Suppressor macrophage treated with lipopolysaccharide for 1 hour (primary cell): ENCODE measurements at places on chromosomes 1 and 21.
A peak's percentile ranks its signal among the peaks of the same experiment; 100 is the strongest.

- DNase-seq: peak; percentile 73
These were observed 5.8 kb downstream of the VWA1 start for GRCh38 chr1:1441002-1441888.

DNA sequence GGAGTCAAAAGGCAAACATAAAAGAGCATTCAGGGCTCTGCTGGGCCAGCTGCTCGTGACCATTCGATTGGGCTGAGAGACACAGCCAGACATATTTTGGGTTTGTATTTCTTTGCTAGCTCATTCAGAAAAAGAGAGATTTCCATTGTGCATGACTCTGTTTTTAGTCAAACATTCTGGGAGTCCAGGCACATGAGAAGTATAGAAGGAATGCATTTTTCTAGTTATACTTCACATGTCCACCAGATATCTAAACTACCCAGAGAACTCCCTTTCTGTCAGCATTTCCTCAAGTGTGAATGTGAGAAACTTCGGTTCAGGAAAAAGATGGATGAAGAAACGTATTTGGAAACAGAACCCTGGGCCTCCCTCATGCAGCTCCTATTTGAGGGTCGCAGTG lies 6.3 kb upstream of the KCNE1 start:
- DNase-seq: no peak

- DNase-seq: no peak
These were observed 17.1 kb upstream of the ACBD3 start for GRCh38 chr1:226203655-226204054.

DNA sequence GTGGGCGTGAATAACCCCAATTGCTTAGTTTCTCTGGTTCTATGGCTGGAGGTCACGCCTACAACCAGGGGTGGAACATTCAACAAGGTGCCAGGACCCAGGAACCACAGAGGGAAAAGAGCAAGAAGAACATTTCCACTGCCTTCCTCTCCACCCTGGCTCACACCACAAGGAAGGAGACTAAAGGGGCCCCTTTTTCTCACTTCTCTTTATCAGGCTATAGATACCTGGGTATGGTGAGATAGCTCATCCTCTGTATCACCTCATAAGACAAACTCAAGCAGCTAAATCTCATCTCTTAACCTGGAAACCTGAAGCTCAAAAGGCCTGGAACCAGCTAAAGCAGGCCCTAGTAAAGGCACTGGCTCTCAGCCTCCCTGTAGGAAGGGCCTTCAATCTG lies 438.8 kb upstream of the OLFM3 start:
- no peak for DNase-seq

GRCh38 chr21:37223804-37224345 lies 43.3 kb downstream of the VPS26C start:
- no peak for DNase-seq

- no peak for DNase-seq
These were observed 143.2 kb downstream of the TRIM33 start for GRCh38 chr1:114367810-114368209.

DNA sequence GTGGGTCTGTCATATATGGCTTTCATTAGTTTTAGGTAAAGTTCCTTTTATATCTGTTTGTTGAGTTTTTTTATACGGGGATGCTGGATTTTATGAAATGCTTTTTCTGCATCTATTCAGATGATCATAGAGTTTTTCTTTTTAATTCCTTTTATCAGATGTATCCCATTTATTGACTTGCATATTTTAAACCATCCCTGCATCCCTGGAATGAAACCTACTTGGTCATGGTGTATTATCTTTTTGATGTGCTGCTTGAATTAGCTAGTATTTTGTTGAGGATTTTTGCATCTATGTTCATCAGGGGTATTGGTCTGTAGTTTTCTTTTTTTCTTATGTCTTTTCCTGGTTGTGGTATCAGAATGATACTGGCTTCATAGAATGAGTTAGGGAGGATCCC lies 118.0 kb downstream of the NME7 start:
- DNase-seq: no peak

DNA sequence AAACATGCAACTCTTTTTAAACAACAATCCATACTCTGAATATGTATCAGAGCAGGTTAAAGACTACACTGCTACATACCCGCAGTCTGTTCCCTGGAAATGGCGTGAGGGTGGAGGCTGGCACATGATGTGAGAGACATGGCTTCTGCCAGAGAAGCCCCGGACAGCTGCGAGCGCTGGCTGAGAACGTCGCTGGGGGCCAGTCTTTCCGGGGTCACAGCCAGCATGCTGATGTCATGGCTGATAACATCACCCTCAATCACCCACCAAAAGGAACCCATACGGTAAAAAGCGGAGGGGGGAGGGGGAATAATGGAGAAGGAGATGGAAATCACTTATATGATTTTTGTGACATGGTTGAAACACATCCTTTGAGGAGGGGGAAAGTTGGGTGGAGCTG lies 29.1 kb downstream of the C1orf198 start:
- no peak for DNase-seq

DNA sequence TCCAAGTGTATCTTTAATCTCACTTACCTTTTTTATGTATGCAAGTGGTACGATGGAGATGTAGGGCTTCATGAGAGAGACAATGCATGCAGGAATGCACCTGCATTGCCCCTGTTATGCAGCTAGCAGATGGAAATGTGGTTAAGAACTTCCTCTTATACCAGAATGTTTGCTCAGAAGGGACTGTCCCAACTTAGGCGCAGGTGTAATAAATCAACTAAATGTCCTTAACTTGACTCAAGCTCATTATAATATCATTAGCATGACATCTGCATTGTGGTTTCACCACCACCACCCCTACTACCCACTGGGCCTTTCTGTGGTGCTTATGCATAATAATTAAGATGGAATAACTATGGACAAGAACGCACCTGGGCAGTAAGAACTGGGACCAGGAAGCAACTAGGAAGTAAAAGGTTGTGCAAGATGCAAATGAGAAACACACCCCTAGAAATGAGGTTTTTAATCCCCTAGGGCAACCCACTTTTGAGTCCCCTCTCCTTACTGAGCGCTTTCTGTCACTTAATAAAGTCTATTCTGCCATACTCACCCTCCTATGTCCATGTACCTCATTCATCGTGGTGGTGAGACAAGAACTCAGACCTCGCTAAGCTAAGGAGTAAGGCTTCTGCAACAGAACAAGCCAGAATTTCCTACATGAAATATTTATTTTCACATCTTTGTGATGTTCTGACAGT lies 1103.3 kb upstream of the B3GALT2 start:
- DNase-seq: no peak
